Stimulated activated CD4-positive, alpha-beta T cell treated with anti-CD3 and anti-CD28 coated beads, Interleukin-4, amount 100 ng/mL, for 48 hours (primary cell): ENCODE measurements at places on chromosomes 4 and X.

GRCh38 chr4:38499101-38499500, 164.9 kb upstream of the KLF3 start:
- no peak for DNase-seq

DNA sequence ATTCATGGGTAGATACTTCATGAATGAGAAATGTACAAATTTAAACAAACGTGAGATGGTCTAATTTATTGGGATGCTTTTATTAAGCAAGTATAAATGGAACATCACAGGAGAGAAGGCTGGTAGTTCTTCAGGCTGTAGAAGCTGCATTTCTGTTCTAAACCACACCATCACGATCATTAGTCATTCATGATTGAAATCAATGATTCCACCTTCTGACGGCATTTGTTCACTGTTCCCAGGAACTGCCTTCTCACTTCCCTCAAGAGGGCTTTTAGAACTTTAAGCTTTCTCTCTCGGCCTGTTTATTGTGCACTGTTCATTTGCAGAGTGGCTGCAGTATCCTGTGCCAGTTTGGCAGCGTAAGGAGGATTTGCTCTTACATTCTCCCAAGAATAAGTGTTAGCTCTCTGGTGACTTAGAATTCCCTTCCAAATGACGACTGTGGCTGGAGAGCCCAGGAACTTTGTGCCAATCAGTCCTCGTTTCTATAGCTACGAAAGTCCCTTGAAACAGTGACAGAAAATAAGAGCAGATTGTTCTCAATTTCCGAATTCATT, 54.7 kb downstream of the MFAP3L start:
- DNase-seq, result no peak

DNA sequence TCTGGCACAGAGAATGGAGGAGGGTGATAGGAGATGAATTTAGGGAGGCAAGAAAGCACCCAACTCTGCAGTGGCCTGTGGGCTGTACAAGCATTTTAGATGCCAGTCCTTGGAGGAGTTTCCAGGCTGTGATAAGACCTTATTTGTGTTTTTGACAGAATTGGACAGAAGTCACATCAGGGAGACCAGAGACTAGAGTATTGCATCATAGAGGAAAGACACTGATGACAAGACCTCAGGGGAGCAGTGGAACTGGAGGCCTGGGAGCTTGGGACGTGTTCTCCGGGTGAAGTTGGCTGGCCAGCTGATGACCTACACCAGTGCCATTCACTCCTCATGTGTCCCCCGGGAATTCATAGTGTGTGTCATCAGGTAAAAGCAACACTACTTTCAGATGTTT, 284.0 kb upstream of the ZFP42 start:
- DNase-seq, result no peak

GRCh38 chr4:106530024-106530361, 161.4 kb upstream of the GIMD1 start:
- DNase-seq, result no peak

DNA sequence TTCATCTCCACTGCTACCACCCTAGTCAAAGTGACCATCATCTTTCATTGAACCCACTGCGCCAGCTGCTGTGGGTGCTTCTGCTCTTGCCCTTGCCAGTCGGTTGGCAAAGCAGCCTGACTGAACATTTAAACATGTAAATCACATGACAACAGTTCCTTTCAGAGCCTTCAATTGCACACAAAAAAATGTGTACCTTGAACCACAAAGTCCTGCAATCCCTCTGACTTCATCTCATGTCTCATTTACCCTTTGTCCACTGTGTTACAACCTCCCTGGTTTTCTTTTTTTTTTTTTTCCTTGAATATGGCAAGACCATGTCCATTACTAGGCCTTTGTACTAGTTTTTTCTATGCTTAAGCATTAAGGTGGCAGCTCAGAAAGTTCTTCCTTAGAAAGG, 183.5 kb downstream of the GBA3 start:
- DNase-seq, result no peak

- no peak for DNase-seq
Measured at GRCh38 chr4:145937971-145938611, 532 bp downstream of the ZNF827 start.

GRCh38 chrX:153438532-153438931, 7.3 kb downstream of the TREX2 start:
- DNase-seq, result no peak

DNA sequence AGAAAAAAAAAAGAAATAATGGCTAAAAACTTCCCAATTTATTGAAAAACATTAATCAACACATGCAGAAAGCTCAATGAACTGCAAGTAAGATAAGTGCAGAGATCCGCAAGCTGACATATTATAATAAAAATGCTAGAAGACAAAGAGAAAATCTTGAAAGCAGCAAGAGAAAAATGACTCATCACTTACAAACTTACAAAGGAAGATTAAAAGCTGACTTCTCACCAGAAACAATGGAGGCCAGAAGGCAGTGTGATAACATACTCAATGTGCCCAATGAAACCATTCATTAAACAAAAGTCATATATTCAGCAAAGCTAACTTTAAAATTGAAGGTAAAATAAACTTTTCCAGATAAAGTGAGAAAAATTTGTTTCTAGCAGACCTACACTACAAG, 7.3 kb upstream of the BRWD3 start:
- no peak for DNase-seq

- DNase-seq, result no peak
Measured at GRCh38 chrX:36334572-36334971, 415.0 kb downstream of the CFAP47 start.

- DNase-seq, result no peak
Measured at GRCh38 chr4:6493658-6494304, 21.4 kb upstream of the PPP2R2C start.

- no peak for DNase-seq
Measured at GRCh38 chrX:48971249-48972219, at the start of gene KCND1. KCND1 (minus strand) TSS chrX:48971844; CDS start chrX:48970271, 1,573 bp downstream.
